ENCODE measurements at places on chromosomes 11 and 22. TPM values are rescaled to one million over a fixed set of nuclear protein-coding genes. Genes with fewer than 3 reads are reported as not detected.

DNA sequence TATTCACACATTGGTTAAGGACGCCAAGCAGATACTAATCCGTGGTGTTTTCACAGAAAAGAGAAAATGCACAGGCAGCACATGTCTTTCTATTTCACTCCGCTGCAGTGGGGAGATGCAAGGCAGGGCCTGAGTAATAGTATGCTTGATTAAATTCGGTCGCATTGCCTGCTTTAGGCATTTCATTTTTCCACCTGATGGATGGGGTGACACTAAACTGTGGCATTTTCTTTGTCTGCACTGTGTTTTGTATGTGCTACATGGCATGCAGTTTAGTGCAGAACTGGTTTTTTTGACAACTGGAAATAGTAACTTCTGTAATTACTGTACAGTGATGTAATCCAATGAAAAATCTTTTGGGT, 94.9 kb downstream of the SLC17A6 start:
- DNase-seq, result no peak

GRCh38 chr11:119691701-119692539, 37.1 kb downstream of the NECTIN1 start:
- no peak for DNase-seq

GRCh38 chr22:18075101-18075719, 2.6 kb upstream of the PEX26 start:
- no peak for DNase-seq

DNA sequence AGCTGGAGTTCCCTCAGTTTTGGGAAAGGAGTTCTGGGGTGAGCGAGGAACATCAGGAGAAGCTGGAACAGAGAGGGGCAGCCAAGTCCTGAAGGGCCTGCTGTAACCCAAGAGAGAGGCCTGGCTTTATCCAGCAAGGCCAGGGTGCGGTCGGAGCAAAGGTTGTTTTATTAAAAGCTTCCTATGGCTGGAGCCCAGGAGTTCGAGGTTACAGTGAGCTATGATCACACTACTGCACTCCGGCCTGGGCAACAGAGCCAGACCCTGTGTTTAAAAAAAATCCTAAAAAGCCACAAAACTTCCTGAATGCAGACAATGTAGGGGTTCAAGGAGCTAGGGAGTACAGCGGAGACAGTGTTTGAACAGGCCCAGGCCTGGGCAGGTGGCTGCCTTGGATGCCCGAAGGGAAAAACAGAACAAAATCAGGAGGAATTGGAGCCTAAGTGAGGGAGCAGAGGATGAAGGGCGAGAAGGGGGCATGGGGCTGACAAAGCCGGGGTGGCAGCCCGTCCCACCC, 22.2 kb upstream of the MALAT1 start:
- no peak for DNase-seq

DNA sequence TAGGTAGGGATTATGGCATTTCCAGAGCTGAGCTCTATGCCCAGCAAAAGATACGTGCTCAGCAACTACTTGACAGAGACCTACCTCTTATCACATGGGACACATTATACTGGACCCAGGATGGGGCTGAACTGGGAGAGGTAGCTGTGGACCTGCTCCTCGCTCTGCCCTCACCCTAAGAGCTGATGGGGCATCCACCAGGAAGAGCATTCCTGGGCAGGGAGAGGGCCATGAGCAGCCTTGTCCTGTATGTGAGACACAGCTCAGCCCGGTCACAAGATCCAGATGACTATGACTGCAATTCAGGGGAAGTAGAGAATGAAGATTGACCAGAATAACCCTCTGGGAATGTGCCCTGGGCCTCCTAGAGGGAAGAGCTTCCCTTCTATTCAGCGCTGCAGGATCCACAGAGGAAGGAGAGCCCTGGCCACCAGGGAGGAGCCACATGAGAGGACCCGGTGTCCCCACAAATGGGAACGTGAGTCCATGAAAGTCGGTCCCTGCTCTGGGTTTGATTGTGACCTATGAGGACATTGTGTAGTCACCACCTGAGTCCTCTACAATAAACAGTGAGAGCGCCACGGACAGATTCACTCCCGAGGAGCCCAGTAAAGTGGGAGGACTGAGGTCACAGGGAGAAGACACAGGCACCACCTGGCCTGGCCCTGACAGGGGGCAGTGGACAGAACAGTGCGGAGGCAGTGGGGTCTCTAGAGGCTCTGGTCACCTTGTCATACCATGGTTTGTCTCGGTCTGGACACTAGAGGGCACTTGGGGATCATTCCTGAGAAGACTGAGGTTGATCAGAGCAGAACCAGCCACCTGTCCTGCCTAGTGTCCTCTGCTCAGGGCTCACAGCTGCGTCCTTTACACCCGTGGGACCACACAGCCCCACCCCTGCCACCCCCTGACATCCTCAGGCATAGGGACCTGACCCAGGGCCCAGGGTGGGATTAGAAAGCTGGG, 99.5 kb downstream of the ZNF280B start:
- no peak for DNase-seq

DNA sequence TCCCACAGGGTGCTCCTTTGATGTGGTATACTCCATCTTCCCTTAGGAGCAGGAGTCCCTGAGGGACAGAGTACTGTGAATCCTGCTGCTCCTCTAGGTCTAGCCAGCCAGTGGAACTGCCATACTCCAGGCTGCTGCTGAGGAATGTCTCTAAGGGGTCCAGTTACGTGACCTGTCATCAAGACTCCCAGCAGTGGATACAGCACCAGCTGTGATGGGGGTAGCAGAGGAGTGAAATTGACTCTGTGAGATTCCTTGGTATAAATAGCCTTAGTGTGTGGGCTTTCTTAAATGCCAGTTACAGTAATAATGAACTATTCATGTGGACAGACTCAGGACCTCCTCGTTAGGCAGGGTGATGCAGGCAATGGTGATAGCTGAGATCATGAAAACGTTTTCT, 140.4 kb upstream of the LUZP2 start:
- no peak for DNase-seq

- DNase-seq, result no peak
Measured at GRCh38 chr11:113363406-113363805, 24.2 kb upstream of the ANKK1 start.

- peak; percentile 52 for DNase-seq
Measured at GRCh38 chr11:35420371-35420770, 1.0 kb upstream of the SLC1A2 start.

DNA sequence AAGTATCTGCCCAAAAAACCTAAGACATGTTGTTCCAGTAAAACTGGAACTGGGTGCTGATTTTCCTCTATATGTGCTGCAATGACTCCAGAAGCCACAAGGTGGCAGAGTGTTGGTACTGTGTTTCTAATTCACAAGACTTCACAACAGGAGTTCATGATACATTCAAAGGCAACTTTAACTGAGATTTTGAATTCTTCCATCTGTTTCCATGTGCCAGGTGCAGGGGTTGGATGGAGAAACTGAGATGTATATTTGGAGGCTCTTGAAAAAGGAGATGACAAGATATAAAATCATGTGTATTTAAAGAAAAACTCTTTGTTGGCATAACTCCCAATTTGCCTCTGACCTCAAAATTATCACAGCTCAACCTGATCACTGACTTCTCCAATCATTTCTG, 1098.6 kb upstream of the CCDC90B start:
- no peak for DNase-seq

- no peak for DNase-seq
Measured at GRCh38 chr22:22111267-22111751, 128.7 kb upstream of the TOP3B start.

GRCh38 chr11:43920598-43921419, 21.6 kb upstream of the C11orf96 start:
- no peak for DNase-seq

DNA sequence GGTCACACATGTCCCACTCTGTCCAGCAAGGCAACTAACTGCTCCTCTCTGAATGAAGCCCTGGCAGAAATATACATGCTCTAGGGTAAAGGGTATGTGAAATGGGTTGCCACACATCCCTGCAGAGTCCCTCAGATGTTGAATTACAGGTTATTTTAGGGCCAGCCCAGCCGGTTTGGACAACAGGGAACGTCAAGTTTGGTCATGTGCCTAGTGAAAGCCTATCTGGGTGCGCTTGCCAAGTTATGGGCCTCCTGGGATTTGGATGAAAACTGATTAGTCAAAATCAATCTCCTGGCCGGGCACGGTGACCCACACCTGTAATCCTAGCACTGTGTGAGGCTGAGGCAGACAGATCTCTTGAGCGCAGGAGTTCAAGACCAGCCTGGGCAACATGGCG, 10.4 kb downstream of the AP1B1 start:
- no peak for DNase-seq

DNA sequence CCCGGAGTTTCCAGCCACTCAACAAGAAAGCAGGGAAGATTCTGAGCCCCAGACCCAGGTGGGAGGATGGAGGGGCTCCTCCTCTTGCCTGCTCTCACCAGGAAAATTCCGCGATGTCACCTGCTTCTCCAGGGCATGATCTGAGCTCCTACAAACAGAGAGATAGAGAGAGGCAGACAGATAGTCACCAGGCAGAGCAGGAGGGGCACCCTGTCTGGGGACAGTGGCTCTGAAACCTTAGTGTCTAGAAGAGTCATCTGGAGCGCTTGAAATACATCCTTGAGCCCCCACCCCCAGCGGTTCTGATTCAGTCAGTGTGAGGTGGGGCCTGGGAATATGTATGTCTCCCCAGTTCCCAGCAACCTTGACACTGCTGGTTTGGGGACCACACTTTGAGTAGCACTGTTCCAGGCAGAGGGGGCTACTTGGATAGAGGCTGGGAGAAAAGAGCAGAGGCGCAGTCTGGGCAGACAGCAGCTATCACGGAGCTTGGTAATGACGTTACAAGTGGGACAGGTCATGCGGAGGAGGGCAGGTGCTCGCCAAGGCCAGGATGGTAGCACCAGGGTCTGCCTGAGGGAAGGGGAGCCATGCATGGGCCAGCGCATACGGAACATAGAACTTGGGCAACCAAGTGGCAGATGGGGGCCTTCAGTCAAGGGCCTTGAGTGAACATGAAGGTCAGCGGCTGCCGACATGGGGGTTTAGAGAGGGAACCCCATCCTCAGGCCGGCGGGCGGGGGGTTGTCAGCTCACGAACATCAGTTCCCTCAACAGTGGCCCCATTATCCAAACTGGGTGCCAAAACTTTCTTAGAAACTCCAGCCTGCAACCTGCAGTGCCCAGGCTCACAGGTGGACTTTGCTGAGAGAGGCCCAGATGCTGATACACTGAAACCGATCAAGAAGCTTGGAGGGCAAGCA, 60.9 kb upstream of the MYEOV start:
- no peak for DNase-seq

- no peak for DNase-seq
Measured at GRCh38 chr22:25824828-25825423, 82.9 kb downstream of the MYO18B start.

GRCh38 chr11:13009921-13010748, 1.0 kb downstream of the RASSF10 start:
- peak; percentile 17 for DNase-seq

GRCh38 chr11:44579302-44579761, 13.9 kb downstream of the CD82 start:
- DNase-seq, result no peak

GRCh38 chr11:64445651-64446050, 86.7 kb downstream of the RPS6KA4 start:
- DNase-seq, result no peak

DNA sequence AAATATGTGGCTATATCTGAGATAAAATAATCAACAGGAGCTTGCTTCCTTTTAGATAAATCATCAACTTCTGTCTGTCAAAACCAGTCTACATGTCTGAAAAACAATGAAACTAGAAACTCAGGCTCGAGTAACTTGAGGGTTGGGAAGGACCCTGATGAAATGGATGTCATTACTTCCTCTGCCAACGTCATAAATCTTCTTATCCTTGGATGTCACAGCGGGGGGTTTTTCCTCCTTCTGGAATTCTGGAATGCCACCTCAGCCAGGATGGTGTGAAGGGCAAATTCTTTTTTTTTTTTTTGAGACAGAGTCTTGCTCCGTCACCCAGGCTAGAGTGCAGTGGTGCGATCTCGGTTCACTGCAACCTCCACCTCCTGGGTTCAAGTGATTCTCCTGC, 13.4 kb downstream of the LGR4 start:
- DNase-seq, result no peak

DNA sequence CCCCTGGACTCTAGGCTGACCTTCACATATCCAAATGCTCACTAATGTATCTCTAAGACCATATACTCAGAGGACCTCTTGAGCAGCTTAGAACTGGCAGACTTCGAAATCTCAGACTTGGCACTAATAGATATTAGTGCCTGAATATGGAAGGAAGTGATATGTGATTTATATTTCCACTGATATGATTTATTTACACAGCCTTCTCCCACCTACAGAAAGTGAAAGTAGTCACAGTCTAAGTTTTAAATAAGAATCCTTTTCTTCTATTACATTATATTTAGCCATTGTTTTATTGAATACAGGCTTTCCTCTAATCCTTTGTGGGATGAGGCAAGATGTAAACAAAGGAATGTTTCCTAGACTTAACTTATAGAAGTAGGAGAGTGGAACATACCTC, 6.7 kb upstream of the NAV2 start:
- DNase-seq, result no peak

DNA sequence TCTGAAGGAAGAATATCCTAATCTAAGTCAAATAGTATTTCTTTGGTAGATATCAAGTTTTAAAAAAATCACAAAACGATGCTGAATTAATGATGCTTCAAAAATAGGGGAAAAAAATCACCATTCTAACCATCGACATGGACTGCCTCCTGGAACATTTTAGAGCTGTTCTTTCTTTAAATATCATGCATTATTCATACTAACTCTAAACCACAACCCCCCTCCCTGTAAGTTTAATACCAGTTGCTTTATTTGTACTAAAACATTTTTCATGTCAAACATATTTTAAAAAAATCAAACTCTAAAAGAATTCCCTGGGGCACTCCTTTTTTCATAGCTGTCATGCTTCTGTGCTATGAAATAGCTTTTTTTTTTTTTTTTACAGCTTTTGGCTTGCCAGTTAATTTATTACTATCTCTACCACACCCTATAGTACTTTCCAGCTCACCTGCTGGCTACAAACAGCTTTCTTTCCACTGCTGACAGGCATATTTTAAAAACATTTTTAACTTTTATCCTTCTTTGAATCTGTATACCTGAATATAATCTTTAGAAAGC, 256.9 kb downstream of the SOX6 start:
- no peak for DNase-seq

DNA sequence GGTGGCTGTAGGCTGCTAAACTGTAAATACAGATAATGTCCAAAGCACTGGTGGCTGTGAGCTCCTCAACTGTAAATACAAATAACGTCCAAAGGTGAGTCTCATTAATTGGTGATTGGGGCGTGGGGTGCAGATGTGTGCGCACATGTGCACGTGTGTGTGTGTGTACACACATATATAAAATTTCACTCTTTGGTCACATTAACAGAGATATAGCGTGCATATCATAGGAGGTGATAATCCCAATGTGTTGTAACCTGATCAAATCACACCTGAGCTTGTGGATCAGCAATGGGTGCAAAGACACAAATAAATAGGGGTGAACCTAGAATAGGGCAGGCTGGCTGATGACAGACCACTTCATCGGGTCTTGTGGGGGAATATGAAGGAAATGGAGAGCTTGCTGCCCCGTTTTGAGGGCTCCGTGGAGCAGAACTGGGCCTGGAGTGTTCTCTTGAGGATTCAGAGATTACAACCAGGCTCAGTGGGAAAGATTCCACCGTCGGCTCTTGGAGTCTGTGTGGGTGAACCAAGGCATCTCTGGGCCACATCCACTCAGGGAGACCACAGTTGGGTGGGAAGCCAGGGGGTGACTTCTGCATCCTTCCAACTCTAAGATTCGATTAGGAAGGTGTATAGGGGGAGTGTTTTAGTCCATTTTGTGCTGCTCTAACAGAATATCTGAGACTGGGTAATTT, 24.9 kb upstream of the OSBPL5 start:
- DNase-seq, result peak; percentile 35

Gene PATE3
- total RNA-seq, result not detected

Gene SCO2
- not detected for total RNA-seq

Gene A4GALT
- total RNA-seq, result 13.8 TPM

Gene ANO3
- total RNA-seq, result not detected

Gene RASL10A
- total RNA-seq, result 1.4 TPM

Gene PNPLA5
- total RNA-seq, result 8.2 TPM

Gene PRR5L
- total RNA-seq, result 7.4 TPM

Gene OR51B2
- not detected for total RNA-seq
